H9 (cell line): ENCODE measurements at places on chromosomes 12 and 14. TPM values are rescaled to one million over a fixed set of nuclear protein-coding genes. Genes with fewer than 3 reads are reported as not detected.

The ACOT6 gene
- total RNA-seq: not detected in 2 replicates

The RNU4-1 gene
- total RNA-seq: 3,262 and 3,277 TPM in 2 replicates

The EFCAB11 gene
- total RNA-seq: 17.4 TPM in 2 replicates

The CMA1 gene
- not detected in 2 replicates for total RNA-seq

The TSHR gene
- not detected in 2 replicates for total RNA-seq

The SIX1 gene
- total RNA-seq: 0.09 and 0.17 TPM in 2 replicates

The OR4E1 gene
- not detected in 2 replicates for total RNA-seq

The BHLHE41 gene
- 0.33 and 0.90 TPM in 2 replicates for total RNA-seq

The RERG gene
- 0.18 TPM in 1 of 2 replicates, not detected in the other for total RNA-seq

The CARMIL3 gene
- 4.7 and 5.8 TPM in 2 replicates for total RNA-seq

The SLC41A2 gene
- total RNA-seq: 4.3 and 4.6 TPM in 2 replicates

The MYO1H gene
- 0.11 and 0.26 TPM in 2 replicates for total RNA-seq

The FOXG1 gene
- total RNA-seq: 0.07 and 0.11 TPM in 2 replicates

The PMEL gene
- 71.0 and 72.6 TPM in 2 replicates for total RNA-seq

The PRR13 gene
- 144 and 147 TPM in 2 replicates for total RNA-seq

The TCL1B gene
- total RNA-seq: 3.6 and 3.8 TPM in 2 replicates

The PRH2 gene
- total RNA-seq: not detected in 2 replicates

The SLC17A8 gene
- not detected in 2 replicates for total RNA-seq

The GALC gene
- total RNA-seq: 9.1 and 12.4 TPM in 2 replicates

The CCND2 gene
- total RNA-seq: 98.2 and 104 TPM in 2 replicates

The SERPINA1 gene
- not detected in 2 replicates for total RNA-seq

The CLEC6A gene
- total RNA-seq: 0.17 and 0.37 TPM in 2 replicates

The ERG28 gene
- 29.1 and 29.4 TPM in 2 replicates for total RNA-seq

The MSRB3 gene
- 1.1 and 1.3 TPM in 2 replicates for total RNA-seq

The BIN2 gene
- not detected in 2 replicates for total RNA-seq

The DTX1 gene
- total RNA-seq: 3.0 and 3.5 TPM in 2 replicates

The MMP19 gene
- 1.7 and 2.4 TPM in 2 replicates for total RNA-seq

The CGRRF1 gene
- 19.1 and 23.5 TPM in 2 replicates for total RNA-seq

The SLC7A7 gene
- 2.5 and 3.1 TPM in 2 replicates for total RNA-seq

The CDK4 gene
- total RNA-seq: 217 and 218 TPM in 2 replicates

The C12orf60 gene
- 1.6 and 1.9 TPM in 2 replicates for total RNA-seq

The RPS6KL1 gene
- total RNA-seq: 13.8 and 18.8 TPM in 2 replicates

The ZC3H10 gene
- total RNA-seq: 8.9 and 9.4 TPM in 2 replicates

The PIP4K2C gene
- total RNA-seq: 37.1 and 40.7 TPM in 2 replicates

The CSRP2 gene
- total RNA-seq: 156 and 158 TPM in 2 replicates

The GLI1 gene
- total RNA-seq: 25.8 and 28.4 TPM in 2 replicates

The SLC8A3 gene
- 0.07 and 0.13 TPM in 2 replicates for total RNA-seq

The PIWIL1 gene
- not detected in 2 replicates for total RNA-seq

The HECTD1 gene
- 121 and 135 TPM in 2 replicates for total RNA-seq

The AMDHD1 gene
- 0.29 and 0.42 TPM in 2 replicates for total RNA-seq

The CALCOCO1 gene
- total RNA-seq: 21.5 and 22.3 TPM in 2 replicates

The PRB4 gene
- not detected in 2 replicates for total RNA-seq

The RDH16 gene
- 0.31 and 0.39 TPM in 2 replicates for total RNA-seq

The MANSC4 gene
- total RNA-seq: not detected in 2 replicates

The CISTR gene
- not detected in 2 replicates for total RNA-seq

The ZC2HC1C gene
- total RNA-seq: 1.4 and 1.5 TPM in 2 replicates

The CCDC175 gene
- 0.09 TPM in 1 of 2 replicates, not detected in the other for total RNA-seq

The DLGAP5 gene
- 115 and 118 TPM in 2 replicates for total RNA-seq

The IGFBP6 gene
- total RNA-seq: 4.2 and 5.7 TPM in 2 replicates

The NGB gene
- 0.11 and 0.26 TPM in 2 replicates for total RNA-seq

The CERS5 gene
- total RNA-seq: 62.5 and 68.8 TPM in 2 replicates

The TEX52 gene
- 0.20 TPM in 2 replicates for total RNA-seq

The ETFRF1 gene
- total RNA-seq: 7.6 and 8.7 TPM in 2 replicates

The ISM2 gene
- 0.39 and 0.55 TPM in 2 replicates for total RNA-seq

The NOS1 gene
- 2.3 and 2.4 TPM in 2 replicates for total RNA-seq

The LRRC43 gene
- total RNA-seq: 0.46 and 0.53 TPM in 2 replicates

The MAP1LC3B2 gene
- total RNA-seq: 1.5 and 2.0 TPM in 2 replicates

The GALNT9 gene
- total RNA-seq: 0.35 and 0.88 TPM in 2 replicates

The PMCH gene
- not detected in 2 replicates for total RNA-seq
